ENCODE measurements at places on chromosomes 1 and 21.

- no peak for DNase-seq
Observed at GRCh38 chr1:178684111-178684510, 40.9 kb upstream of the RALGPS2 start.

DNA sequence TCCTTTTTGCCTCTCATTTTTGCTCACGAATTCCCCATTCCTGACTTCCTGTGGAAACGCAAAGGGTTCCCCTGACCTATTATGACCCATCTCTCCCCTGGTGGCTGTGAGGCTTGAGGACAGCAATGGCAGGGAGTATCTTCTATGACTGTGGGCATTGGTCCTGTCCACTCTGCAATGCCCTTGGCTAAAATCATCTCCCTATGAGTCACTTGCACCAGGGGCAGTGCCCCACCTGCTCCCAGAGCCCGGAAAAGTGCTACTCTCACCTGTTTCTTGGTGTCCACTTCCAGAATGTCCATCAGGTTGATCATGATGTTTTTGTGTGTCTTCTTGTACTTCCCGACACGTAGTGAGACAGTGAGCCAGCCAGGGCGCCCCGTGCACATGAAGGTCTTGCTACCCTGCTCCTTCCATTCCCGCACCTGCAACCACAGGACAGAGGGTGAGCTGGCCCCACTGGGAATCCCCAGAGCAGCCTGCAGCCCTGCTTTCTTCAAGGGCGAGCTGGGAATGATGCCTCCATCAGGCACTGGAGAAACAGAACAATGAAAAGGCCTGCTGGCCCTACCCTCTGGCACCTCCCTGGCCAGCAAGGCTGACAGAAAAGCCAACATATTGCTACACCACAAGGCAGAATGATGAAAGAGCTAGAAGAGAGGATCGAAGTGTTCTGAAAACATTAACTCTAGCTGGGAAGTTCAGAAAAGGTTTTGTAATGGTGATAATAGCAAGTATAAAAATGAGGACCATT lies 3.5 kb downstream of the DHCR24 start:
- no peak for DNase-seq

DNA sequence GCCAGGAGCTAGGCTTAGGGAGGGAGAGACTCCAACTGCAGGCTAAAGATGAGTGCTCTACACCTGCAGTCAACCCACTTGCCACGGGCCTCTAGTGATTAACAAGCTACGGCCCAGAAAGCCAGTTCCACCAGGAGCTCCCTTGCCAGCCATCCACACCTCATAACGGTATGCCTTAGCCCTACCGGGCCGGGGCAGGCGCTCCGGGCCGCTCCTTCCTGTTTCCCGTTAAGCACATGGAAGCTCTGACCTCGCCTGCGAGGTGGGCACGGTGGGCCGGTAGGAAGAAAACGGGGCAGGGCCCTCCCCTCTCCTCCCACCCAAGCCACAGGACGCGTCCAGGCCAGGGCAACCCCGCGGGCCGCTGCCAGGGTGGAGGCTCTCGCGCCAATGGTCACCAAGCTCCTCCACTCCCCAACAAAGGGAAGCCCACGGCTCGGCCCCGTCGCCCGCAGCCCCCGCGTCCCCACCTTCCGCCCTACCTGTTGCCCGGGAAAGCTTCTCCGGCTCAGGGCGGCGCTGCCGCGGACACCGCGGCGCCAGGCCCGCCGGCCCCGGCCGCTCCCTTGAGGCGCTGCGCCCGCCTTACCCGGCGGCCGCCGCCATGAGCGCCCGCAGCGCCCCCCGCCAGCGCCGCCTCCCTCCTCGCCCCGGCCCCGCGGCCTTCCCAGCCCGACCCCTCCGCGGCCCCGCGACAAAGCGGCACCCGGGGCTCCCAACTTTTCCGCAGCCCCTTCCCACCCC lies 627 bp downstream of the CERS2 start:
- DNase-seq: peak; percentile 13

DNA sequence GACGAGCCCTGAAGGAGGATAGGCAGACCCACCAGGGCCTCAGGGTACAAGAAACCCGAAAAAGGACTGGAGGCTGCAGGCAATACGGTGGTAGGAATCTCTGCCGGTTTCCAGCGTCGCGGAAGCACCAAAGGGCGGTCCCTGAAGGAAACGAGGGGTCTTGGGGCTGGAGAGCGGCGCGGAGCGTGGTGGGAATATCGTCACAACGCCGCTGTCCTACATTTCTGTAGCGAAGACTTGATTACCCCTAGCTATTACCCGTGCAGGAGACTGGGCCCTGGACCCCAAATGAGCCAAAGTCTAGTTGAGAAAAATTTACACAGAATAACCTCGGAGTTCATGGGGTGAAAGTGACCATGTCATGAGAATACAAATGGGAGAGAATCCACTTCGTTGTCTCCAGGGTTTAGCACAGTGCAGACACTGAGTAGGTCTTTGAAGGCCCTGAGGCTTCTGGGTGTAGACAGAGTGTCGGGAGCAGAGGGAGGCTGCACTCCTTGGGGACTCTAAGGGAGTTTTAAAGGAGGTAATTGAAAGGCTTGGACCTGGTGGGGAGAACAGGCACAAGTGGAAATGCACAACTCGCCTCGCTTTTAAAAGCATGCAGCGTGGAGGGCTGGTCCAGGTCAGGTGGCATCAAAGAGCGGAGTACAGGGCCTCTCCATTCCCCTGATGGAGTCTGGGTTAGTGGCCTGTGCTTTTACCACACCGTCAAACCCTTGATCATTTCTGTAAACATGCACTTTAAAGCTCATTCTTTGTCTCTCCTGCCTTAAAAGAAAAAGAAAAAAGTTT lies 1.5 kb downstream of the ATP1A1 start:
- DNase-seq: peak; percentile 7

GRCh38 chr1:154497026-154497806 lies 4.8 kb upstream of the TDRD10 start:
- no peak for DNase-seq

DNA sequence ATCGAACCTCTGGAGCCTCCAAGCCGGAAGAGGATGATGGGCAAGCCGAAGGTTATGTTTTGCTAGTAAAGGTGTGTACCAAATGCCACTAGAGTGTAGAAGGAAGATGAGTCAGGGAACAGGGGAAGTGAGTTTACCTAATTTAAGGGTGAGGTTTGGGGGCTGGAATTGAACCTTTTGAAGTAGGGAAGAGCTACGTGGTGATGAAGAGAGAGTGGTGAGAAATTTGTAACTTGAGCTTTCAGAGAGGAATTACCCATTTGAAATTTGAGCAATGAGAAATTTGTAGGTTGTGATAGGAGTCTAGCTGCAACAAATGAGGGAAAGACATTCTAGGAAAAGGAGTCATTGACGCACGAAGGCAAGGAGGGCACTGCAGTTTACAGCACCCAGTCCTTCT lies 70.0 kb upstream of the TENT5C start:
- no peak for DNase-seq

DNA sequence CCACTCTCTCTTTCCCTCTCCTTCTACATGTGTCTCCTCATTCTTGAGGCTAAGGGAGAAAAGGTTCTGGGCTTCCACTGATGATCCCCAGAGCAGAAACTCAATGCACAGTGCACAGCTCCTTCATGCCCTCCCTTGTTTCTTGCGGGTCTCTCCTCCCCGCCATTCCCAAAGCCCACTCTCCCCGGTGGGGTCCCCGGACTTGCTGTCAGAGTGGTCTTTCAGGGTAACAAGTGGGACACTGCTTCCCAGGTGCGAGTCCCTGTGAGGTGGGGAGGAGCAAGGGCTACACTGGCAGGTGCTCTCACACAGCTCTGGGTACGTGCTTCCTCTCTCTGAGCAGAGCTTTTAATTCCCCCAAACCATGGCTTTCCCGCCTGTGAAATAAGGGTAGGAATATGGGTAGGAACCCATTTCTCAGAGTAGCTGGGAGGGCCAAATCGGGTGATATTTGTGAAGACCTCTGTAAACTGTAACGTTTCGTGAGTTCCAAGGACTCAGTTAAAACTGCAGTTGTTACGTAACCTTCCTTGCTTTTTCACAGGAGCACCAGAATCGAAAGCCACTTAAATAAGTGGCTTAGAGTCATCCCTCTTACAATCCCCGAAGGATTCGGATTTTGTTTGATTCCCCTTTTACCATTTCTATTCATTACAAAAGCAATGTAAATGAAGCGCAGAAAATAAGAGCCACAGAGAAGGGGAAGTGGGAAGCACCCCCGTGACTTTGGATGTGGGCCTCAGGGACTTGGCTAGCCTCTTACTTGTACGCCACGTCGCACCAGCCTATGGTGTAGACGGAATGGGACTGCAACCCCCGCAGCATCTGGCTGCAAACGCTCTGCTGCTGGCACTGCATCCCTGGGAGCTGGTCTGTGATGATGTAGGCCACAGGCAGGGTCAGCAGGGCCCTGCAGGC lies 6.2 kb downstream of the PGLYRP3 start:
- DNase-seq: no peak

DNA sequence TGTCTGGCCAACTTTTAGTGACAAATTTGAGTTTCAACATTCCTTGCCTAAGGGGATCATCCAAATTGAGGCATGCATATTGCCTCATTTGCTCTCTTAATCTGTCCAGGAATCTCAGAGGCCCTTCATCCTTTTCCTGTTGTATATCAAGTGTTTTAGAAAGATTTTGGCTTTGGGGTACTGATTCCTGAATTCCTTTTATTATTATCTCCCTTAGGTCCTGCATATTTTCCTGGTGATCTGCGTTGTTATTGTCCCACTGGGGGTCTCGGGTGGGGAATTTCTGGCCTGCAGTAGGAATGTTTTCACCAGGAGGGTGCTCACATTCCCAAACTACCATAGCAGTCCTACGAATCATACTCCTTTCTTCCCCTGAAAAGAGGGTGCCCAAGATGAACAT lies 4.4 kb upstream of the AADACL3 start:
- no peak for DNase-seq

DNA sequence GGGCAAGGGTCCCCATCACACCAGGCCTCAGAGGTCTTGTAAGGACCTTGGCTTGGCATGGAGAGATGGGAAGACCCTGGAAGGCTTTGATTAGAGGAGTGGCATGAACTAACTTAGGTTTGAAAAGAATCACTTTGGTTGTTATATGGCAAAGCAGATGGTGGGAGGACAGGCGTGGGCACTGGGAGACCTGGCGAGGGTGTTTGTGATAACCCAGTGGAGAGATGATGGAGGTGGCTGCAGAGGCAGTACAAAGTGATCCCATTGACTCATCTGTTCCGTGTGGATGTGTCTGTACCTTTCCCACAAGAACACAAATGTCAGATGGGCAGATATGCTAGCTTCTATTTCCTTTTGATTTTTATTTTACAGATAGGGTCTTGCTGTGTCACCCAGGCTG lies 168.3 kb downstream of the SLC35F3 start:
- DNase-seq: no peak

DNA sequence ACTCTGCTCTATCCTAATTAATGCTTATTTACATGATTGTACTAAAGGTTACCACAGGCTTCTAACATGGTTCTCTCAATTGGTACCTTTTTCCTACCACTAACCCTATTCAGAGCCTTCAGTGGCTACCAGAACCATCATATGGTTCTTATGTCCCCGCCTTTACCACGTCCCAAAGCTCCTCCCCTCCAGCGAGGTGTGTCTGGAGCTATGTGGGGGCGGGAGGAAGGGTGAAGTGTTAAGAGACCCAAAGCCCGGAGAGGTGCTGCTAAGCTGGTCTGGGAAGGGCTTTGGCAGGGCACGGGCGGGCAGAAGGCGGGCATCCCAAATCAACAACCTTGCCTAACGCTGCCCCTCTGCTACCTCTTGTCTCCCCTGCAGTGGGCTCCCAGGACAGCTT lies 10.0 kb downstream of the SPATA46 start:
- no peak for DNase-seq

- no peak for DNase-seq
Observed at GRCh38 chr1:212613440-212614335, 5.1 kb downstream of the ATF3 start.

DNA sequence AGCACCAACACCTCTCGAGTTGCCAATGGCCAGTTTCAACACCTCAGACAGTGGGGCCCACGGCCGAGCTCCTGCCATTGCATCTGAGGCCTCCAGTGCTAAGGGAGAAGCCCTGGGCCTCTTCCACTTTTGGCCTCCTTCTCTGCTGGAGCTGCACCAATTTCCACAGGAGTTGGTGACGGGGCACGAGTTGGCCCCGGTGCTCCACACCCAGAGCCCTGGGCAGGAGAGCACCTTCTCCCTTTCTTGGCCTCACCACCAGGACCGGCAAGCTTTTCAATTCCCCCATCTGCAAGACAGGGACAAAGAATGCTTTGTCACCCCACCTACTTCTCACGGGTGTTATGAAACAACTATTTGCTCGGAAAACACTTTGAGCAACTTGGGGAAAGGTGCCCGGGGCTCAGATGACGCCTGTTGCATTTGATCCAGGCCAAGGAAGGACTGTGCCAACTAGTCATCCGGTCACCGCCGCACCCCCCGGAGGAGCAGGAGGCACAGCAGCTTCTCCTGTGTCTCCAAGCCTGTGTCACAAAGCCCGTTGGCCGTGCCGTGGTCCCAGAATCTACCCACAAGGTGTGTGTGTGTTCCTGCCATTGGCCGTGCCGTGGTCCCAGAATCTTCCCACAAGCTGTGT lies 55.2 kb downstream of the TOMM20 start:
- DNase-seq: no peak
